ENCODE measurements at places on chromosomes 4 and X.

- DNase-seq, result no peak
Observed at GRCh38 chrX:14753441-14753840, 119.4 kb downstream of the FANCB start.

- peak; percentile 36 for DNase-seq
Observed at GRCh38 chr4:15402146-15402545, 25.7 kb upstream of the C1QTNF7 start.

DNA sequence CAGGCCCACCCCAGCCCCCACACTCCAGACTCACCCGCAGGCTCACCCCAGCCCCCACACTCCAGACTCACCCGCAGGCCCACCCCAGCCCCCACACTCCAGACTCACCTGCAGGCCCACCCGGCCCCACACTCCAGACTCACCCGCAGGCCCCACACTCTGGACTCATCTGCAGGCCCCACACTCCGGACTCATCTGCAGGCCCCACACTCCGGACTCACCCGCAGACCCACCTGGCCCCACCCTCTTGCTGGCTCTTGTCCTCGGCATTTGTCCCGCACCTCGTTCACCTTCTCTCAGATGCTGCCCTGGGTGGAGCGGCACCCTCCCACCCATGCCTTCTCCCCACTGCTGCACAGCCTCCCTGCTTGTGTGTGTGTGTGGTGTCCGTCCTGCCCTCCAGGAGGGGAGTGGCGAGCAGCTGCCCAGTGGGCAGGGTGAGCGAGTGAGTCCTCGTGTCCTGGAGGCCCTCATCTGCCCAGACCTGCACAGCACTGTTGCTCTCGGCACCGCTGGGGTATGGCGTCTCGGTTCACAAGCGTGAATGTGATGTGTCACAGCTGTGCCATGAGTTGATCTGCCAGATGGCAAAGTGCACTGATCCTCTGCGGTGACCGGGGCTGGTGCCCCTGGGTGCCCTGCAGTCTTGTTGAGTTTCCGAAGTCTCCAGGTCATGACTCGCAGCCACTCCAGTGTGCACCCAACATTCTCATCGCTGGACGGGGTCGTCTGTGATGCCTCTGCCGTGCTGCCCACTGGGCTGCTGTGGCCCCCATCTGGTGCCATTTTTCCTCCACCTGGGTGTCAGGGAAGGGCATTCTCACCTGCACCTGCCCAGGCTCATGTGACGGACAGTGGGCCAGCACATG lies 27.7 kb downstream of the MAEA start:
- no peak for DNase-seq

DNA sequence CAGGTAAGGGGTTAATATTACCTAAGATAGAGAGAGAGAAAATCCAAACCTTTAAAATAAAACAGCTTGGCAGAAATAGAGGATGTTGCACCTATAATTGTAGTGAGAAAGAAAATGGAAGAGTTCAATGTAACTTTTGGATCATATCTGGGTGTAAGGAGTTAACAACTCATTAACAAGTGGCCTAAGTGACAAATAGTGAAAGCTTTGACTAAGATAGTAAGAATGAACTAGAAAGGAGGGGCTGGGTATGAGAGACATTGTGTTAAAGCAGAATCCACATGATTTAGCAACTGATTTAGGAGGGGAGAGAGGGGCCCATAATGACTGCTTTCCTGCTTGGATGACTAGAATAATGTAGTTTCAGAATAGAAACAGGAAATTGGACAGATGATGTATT lies 761.0 kb downstream of the IL1RAPL1 start:
- no peak for DNase-seq

DNA sequence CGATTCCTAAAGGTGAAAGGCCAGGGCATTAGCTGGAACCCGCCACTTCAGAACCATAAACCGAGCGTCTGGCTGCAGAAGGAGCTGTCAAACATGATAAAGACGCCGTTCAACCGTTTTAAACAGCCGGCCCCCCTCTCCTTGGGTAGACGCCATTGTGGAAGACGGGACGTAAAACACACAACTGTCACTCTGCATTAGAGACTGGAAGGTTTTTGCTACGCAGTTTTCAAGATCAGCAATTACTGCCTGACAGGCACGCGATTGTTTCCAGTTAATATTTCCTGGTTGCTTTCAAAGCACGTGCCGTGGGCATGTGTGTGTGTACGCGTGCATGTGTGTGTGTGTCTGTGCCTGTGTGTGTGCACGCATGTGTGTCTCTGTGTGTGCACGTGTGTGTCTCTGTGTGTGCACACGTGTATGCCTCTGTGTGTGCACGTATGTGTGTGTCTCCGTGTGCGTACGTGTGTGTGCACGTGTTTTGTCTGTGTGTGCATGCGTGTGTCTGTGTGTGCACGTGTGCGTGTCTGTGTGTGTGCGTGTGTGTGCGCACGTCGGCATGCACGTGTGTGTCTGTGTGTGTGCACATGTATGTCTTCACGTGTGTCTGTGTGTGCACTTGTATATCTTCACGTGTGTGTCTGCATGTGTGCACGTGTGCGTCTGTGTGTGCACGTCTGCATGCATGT lies 48.8 kb downstream of the SHOX start:
- DNase-seq, result no peak

DNA sequence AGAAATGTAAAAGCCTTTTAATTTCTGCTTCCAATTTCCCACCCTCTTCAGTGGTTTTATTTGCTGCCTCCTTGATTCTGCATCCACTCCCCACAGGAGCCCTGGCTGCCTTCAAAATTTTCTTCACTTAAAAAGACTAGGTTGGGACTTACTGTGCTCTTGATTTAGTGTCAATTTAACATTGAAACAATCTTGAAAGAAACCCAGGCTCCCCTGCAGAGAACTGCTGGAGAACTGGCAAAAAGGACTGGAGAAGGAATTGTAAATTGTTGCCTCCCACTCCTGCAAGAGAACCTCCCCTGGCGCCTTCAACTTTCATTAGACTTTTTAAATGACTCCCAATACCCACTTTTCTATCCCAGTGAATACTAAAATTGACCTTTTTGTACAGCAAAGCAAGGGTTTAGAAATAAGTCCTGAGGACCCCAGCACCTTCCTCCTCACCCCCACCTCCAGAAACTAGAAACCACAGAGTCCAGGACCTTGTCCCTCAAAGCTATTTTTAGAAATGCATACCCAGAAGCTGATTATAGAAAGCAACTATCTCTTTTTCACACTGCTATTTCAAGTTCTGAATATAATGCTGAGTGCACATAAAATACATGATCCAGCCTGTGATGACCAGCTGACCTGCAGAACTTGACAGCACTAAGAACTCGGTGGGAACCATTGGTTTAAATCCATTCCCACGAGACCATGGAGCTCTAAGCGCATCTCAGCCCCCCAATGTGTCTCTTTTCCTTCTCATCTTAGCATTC lies 155.5 kb downstream of the INPP4B start:
- no peak for DNase-seq

- no peak for DNase-seq
Observed at GRCh38 chrX:134174273-134174660, 62.7 kb upstream of the CCDC160 start.

GRCh38 chrX:74242484-74243138 lies 61.4 kb upstream of the ZCCHC13 start:
- DNase-seq, result no peak

- DNase-seq, result no peak
Observed at GRCh38 chrX:111661241-111661640, 19.7 kb upstream of the ALG13 start.

DNA sequence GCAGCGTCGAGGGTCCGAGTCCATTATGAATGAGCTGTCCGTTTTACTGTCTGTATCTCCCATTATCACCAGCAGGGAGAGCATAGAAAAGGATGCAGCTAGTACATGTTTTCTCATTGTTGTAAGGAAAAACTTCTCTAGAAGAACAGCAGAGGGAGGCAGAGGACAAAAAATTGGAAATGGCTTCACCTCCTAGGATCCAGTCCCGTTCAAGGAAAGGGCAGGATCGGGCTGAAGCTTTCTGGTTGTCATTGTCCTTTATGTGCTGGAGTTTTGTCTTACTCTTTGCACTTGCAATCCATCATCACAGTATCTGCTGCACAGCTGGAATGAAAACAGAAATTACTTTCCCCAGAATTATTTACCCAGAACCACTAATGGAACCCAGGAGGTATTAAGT lies 14.7 kb downstream of the NDP start:
- DNase-seq, result peak; percentile 79

DNA sequence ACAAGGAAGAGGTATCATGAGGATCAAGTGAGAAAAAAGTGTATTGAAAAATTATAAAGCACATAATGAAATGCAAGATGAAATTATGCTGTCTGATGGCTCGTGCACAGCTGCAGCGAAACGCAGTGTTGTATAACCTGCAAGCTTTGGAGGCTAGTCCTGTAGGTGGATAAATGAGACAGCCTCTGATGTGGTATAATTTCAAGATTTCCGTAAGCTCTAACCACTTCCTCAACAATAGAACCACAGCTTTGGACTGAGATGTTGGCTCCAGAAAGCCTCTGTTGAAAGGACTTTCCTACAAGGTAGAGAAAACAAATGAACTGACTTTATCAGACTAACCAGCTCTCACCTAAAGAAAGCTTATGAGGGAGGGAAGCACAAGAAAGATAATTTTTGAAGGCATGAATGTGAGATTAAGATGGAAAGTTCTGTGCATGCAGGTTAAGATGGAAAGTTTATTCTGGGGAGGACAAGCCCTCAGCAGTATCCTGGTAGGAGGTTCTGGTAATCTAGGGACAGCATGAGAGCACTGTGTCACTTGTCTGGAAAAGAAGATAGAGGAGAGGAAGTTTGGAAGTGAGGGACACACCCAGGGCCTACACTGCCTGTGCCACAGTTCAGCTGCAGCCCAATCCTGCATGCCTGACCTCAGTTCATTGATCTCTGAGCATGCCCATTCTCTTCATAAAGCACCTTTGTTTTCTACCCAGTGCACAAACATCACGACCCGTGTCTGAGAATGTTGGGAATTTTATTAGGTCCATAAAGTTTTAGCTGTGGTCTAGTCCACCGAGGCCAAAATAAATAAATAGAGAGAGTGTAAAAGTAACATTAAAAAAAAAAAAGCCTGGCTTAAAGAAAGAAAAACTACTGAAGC lies 161.5 kb upstream of the SFRP2 start:
- DNase-seq, result peak; percentile 19

DNA sequence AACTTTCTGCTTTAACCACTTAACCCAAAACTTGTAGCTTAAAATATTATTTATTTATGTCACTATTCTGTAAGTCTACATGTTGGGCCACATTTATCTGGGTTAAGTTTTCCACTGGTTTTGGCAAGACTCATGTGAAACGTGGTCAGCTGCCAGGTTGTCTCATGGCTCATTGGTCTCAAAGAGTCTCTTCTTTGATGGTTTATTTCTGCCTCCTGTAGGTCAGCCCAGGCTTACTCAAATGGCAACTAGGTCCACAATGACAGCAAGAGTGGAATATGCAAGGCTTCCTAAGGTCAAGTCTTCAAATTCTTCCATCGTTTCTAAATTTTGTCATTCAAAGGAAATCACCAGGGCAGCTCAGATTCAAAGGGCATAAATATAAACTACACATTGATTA lies 828.7 kb downstream of the PCDH7 start:
- DNase-seq, result peak; percentile 7

- DNase-seq, result no peak
Observed at GRCh38 chr4:85833302-85833701, 358.4 kb downstream of the ARHGAP24 start.

GRCh38 chr4:94339779-94340178 lies 2.9 kb downstream of the HPGDS start:
- no peak for DNase-seq

- DNase-seq, result peak; percentile 42
Observed at GRCh38 chr4:146222313-146222712, 8.0 kb downstream of the REELD1 start.

DNA sequence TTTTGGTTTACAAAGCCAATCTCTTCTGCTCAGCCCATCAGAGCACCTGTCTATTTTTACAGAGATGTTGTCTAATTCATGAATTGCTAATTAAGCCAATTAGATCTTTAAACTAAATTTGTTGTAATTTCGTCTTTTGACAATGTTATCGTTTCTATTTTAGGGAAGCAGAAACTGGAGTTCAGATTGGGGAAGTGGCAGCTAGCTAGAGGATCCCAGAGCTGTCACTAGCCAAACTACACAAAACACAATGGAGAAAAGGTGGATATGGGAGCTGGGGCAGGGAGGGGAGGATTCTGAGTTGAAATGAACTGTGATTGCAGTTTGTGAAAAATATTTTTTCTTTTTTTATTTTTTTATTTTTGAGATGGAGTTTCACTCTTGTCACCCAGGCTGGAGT lies 35.8 kb downstream of the CASP3 start:
- DNase-seq, result no peak

DNA sequence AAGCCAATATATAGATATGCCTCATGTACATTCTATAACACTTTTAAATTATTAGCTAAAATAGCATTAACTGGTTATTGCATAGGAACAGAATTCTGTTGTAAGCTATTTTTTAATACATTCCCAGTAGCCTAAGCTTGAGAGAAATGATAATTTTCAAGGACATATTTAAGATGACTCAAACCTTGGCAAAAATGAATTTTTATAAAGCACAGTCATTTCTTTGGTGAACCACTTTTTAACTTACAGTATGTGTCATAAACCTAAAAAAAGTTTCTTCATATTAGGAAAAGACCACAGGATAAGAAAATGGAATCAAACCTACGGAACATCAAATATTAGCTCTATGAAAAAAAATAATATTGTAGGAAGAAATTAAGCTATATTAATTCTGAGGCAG lies 986.3 kb downstream of the STIM2 start:
- DNase-seq, result no peak

DNA sequence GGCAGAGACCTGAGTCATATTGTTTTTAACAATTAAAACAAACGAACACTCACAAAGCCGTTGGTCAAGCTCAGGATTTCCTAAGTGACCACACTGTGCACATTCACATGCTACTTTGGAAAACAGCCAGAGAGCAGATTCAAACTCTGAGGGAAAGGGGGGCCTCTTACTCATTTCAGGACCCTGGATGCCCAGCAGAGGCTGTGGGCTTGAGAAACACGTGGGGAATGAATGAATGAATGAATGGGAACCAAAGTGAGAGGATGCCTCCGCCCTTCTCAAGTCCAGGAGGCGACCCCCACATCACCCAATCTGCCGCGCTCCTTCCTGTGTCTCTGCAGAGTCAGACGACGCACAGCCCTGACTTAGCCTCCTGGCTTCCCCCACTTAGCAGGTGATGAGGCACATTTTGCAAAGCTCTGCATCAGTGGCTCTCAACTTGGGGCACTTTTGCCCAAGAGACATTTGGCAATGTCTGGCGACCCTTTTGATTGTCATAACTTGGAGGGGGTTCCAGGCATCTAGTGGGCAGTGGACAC lies 76.0 kb downstream of the ABLIM2 start:
- DNase-seq, result peak; percentile 1
